ENCODE measurements at places on chromosomes 13 and 19.
A peak's percentile ranks its signal among the peaks of the same experiment; 100 is the strongest.

DNA sequence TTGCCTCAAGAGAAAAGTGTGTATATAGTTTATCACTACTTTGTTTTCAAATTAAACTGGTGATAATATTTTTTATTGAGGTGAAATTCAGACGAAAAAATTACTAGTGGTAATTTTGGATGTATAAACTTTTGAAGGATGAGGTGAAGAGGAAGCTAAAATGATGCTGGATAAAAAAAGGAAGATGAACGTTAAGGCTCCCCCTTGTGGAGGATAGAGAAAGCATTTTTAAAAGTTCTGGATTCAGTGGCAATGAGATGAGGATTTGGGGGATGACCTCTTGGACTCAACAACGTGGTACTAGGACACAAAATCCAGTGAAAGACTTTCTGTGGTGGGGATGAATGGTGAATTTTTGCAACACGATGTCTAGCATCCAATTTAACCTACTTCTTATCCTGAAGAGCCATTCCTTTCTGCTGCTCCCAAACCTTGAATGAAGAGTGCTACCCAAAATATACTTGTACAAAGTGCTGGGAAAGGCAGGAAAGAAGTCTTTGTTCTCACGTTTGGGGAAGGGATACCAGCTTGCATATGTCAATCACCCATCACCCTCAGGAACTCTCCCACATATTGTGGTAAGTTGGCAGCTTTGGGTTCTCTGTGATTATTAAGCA, 7.3 kb upstream of the SIGLEC5 start:
- DNase-seq, result no peak

DNA sequence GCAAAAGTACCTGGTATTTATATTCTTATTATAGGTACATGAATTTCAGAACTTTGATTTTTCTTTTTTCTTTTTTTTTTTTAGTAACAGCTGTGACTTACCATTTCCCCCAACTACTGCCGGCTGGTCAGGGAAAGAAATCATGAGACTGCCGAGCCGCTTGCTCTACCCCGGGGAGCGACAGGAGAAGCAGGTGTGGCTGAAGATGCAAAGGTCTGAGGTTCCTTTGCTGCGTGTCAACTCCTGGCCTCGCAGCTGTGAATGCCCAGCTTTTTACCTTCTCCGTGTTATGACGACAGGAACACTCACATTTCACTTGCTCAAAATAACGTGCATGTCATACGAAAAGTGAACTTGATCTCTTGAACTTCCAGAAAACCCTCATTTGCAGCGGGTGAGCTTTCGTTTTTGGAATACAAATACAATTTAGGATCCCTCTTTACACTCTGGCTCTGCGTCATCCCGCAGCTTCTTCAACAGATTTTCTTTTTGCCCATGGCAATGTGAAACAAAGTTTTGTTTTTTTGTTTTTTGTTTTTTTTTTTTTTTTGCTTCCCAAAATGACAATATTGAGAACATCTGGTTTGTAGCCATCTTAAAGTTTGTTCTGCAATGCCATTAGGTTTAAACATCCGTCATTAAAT, 117.9 kb downstream of the EFNB2 start:
- no peak for DNase-seq

- no peak for DNase-seq
Measured at GRCh38 chr19:14203177-14203576, 2.8 kb downstream of the ADGRL1 start.

GRCh38 chr19:674282-675151, 1.7 kb upstream of the FSTL3 start:
- no peak for DNase-seq

DNA sequence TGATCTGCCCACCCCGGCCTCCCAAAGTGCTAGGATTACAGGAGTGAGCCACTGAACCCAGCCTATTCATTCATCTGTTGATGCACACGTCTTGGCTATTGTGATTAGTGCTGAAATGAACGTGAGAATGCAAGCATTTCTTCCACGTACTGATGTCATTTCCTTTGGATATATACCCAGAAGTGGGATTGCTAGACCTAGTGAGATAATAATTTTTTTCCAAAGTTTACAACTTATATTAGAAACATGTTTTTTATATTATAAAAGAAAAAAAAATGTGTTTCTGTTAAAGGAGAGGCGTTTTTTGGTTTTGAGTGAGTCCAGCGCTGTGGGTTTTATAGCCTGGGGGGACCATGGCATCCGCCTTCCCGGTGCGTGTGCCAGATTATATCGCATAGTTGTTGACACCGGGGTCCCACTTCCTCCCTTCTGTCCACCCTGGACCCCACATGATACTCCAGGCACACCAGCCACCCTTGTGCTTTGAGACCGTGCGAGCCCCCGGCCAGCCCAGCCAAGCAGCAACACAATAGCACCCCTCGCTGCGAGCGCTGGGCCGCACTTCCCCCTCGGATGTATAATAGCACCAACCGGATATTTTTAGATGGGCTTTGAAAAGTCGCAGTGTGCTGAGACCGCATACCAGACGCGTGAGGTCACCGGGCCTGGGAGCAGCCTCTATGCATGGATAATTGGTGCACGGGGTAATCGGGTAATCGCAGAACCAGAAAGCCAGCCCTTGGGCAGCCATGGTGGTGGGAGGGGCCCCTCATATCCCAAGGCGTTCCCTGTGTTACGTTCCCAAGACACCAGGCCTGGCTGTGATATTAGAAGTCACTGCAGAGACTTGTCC, 59.6 kb downstream of the MYO9B start:
- no peak for DNase-seq

GRCh38 chr13:104944176-104944575, 1591.3 kb downstream of the EFNB2 start:
- DNase-seq, result no peak

GRCh38 chr19:2922987-2923386, 21.8 kb downstream of the ZNF77 start:
- DNase-seq, result no peak

DNA sequence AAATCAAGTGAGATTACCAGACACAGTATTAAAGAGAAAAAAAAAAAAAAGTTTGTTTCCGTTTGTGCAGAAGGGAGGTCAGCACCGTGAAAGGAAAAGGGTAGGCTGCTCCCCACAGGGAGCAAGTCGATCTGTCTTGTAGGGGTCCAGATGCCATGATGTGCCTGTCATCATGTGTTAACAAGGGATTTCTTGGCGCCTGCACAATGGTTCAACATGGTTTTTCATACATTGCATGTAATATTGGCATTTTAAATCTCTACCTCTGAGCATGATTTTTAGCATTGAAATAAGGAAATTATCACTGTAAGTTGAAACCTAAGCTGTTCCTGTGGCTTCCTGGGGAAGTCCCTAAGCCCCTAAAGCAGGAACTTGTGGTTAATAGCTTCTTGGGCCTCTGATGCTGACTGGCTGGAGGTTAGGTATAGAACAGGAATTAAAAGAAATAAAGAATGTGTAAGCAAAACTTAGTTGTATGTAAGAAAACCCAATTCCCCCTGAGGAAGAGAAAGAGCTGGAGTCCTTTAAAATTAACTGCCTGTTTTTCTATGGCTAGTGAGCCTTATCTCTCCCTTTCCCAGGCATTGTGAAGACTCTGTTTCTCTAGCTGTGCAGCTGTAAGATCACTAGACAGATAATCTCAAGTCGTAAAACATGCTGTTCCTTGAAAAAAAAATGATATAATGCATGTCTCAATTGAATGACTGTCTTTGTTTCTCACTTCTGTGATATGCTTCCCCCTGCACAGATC, 7.4 kb upstream of the FCGBP start:
- DNase-seq, result peak; percentile 16

DNA sequence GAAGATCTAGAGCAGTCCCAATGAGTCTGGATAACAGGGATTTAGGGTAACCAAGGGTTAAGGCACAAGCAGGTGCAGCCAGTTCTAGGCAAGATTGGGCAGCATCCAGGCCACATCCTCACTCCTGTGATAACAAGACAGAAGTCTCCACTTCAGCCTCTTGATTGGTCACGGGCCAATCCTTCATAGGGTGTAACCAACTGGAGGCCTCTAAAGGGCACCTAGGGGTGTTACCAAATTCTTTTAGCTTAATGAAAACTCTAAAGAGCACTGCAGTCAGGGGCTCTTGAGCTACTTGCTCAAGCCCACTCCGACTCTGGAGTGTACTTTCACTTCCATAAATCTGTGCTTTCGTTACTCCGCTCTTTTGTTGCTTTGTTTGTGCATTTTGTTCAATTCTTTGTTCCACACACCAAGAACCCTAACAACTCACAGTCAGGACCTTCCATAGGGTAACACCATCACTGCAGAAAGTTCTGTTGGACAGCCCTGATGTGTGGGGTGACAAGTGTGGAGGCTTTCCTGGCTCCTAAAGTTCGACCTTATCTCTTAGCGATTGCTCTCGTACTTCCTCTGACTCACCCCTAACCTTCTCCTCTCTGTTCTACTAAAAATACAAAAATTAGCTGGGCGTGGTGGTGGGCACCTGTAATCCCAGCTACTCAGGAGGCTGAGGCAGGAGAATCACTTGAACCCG, 36.1 kb downstream of the ZSWIM9 start:
- DNase-seq, result no peak

DNA sequence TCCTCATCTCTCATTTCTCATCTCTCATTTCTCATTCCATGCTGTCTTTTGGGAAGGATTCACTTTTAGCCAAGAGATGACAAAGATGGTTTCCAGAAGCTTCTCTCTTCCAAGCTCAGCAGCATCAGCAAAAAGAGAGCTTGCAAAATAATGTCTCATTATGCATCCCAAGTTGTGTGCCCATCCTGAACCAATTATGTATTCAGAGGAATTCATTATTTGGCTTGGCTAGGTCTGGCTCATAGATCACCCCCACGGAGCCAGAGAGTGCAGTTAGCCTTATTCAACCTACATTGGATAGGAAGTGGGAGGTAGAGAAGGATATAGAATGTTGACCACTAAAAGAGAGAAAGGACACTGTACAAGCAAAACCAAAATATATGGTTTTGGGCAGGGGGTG, 5.4 kb upstream of the OLFM2 start:
- DNase-seq, result no peak

GRCh38 chr19:47729468-47729798, 15.9 kb upstream of the NOP53 start:
- DNase-seq, result no peak

DNA sequence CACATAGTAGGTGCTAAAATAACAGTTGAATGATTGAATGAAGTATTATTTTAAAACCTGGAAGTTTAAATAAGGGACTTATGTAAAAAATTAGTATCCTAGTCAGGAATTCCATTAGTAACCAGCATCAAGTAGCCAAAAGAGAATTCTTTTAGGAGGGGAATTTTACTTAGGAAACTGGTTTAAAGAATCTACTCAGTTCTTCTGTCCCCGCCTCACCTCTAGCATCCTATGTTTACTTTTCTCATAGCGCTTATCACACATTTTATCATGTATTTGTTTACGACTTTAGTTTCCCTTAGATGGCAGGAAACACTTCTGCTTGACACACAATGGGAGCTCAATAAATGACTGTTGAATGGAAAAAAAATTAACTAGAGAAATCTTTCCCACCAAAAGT, 229.0 kb downstream of the KLF5 start:
- DNase-seq, result no peak

- DNase-seq, result no peak
Measured at GRCh38 chr13:90800082-90800746, 547.3 kb upstream of the MIR17HG start.

DNA sequence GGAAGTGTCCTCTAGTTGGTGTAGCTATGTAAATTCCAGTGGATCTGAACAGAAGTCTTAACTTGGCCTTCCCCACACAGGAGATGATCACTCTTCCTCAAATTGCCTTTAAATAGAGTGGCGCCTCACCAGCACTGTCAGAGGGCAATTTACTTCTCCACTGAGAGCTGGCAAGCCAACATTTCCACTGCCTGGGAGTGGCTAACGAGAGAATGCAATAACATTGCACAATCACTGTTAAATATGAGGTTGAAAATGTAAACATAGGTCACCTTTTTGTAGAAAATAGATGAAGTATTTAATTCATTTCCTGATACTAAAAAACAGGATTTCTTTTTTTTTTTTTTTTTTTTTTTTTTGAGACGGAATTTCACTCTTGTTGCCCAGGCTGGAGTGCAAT, 55.4 kb upstream of the UBL3 start:
- no peak for DNase-seq

GRCh38 chr13:71015021-71015420, 852.0 kb downstream of the DACH1 start:
- DNase-seq, result no peak

DNA sequence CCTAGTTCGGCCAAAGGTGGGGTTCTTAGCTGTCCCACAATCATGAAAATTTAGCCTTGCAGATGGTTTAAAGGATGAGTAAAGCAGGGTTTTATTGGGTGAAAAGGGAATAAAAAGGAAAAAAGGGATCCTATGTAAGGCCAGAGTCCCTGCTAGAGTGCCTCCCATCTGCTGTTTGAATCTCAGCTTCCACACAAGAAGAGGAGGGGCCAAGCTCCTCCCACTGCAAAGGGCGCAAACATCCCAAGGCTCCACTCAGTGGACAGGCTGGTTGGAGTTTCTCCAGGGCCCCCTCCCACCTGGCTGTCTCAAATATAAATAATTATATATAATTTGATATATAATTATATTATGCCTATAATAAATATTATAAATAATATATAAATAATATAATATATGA, 1272.1 kb upstream of the PCDH20 start:
- DNase-seq, result no peak

- DNase-seq, result no peak
Measured at GRCh38 chr13:75418997-75419396, 63.0 kb downstream of the TBC1D4 start.

GRCh38 chr13:97191142-97191541, 31.0 kb upstream of the MBNL2 start:
- no peak for DNase-seq

DNA sequence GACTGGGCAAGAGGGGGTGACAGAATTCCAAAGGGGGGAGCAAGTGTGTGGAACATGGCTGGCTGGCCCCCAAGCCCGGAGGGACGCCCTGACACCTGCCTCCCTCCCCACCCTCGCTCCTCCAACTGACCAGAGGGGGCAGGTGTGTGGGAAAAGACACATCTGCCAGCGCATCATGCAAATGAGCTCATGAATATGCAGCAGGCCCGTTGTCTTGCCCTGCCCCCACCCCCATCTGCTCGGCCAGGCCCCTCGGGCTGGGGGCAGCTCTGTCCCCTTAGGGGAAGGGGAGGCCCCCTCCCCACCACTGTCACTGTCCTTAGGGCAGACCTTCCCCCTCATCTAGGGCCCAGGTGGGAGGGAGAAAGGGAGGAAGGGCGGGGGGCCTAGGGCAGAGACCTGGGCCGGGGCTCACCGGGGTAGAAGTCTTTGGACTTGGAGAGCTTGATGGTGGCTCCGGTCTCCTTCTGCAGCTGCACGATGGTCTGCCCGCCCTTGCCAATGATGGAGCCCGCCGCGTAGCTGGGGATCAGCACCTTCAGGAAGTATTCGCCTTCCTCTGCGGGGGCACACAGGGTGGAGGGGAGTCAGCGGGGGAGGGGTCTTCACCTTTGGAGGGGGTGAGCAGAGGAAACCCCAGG, 12.9 kb downstream of the NOVA2 start:
- no peak for DNase-seq
